Dermis microvascular lymphatic vessel endothelial cell (primary cell): ENCODE measurements at places on chromosomes 5 and 9.

DNA sequence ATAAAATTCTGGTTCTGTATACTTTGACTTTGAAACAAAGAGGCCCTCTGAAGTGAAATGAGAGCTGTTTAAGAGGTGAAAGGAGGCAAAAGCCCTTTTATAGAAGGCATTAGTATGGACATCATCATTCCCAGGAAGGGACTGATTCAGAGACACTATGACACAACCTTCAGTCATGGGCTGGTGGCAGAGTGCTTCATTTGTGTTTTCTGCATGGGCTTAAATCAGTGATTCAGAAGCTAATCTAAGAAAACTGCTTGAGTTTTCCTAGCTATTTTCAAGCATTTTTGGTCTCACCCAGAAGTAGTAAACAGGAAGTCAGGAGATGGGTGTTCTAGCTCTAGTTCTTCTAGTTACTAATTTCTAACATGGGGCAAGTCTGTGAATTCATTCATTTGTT is 288.9 kb downstream of the TRPM3 start:
- DNase-seq = no peak

DNA sequence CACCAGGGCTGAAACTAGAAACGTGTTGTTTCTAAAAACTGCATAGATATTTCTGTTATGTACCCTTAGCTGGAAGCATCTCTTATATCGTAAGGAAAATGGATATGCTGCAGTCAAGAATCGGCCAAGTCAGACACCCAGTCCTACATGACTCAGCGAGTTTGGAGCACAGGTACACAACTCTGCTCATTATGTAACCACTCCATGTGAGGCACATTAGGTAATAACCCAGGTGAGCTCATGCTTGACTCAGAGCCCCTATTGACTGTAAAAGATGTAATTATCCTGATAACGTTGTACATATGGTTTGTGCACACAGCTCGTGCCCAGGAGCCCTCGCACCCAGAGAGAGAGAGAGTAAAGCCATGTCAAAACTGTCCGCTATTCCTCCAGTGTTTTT is 593.7 kb upstream of the ACO1 start:
- DNase-seq = no peak

DNA sequence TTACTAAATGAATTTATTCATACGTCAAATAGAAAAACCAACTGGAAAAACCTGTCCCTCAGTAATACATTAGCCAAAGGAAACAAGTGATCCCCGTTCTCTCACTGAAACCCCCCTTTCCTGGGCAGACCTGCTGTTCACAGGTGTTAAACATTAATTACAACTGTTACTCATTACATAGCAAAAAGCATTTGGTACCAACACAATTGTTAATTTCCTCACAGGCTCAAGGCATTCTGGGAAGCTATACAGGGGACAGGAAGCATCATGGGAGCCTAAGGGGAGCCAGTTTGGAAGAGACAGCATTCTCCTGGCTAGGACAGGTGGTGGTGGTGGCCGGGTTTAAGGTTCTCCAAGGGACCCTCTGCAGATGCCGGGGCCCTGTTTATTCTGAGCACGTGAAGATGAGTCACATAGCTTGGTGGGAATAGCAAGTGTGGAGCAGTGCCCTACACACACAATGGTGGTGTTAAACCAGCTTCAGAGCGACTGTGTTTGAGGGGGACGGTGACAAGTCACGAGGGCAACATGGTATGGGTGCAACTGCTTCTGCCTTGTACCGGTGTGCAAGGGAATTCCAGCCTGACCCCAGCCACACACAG is 62.6 kb upstream of the SLC25A51 start:
- DNase-seq = peak; percentile 66

DNA sequence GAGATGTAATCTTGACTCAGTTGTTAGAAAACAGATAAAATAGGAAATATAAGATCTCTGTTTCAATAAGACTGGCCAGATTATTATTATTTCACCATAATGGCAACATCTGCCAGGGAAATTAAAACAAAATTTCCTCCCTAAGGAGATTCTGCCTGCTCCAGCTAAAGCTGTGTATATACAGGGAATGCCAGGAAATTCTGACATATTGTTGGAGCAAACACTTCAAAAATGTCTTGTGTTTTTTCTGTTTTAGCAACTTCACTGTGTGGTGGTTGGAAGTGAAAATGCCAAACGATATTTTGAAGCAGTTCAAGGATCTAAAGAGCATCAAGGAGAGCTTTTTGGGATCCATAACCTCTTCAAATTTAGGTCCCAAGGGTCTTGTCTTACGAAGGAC is 90.8 kb downstream of the ERCC6L2 start:
- DNase-seq = no peak

- DNase-seq = no peak
These were observed 215.3 kb downstream of the MEF2C start for GRCh38 chr5:88667496-88668201.

DNA sequence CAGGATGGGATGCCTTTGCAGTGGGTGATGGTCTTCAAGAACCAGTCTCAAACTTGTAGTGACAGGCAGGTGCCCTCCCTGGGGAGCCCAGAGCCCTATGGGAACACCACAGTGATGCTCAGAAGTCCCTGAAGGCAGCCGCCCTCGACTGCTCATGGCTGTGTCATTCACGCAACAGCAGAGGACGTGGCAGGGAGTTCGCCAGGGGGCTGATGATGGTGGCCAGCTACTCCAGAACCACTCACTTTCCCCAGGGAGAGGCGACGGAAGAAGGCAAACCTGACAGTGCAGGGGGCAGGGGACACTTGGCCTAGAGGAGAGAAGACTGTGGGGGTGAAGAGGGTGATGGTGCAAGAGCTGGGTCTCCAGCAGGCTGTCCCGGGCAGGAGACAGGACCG is 4.0 kb downstream of the IL13 start:
- DNase-seq = no peak

- DNase-seq = no peak
These were observed 210.5 kb downstream of the CSNK1G3 start for GRCh38 chr5:123722451-123722850.

- DNase-seq = no peak
These were observed 267.1 kb downstream of the GADD45G start for GRCh38 chr9:89871871-89872331.

- DNase-seq = no peak
These were observed 49.8 kb downstream of the PRRT1B start for GRCh38 chr9:131594906-131595665.

GRCh38 chr5:32598260-32598937 is 13.0 kb downstream of the SUB1 start:
- DNase-seq = no peak

GRCh38 chr9:20980832-20981455 is 50.5 kb downstream of the HACD4 start:
- no peak for DNase-seq

- DNase-seq = no peak
These were observed 99.6 kb upstream of the TAF11L2 start for GRCh38 chr5:17398431-17398830.

GRCh38 chr5:115573133-115573532 is 28.6 kb upstream of the FEM1C start:
- no peak for DNase-seq

- no peak for DNase-seq
These were observed 79.7 kb downstream of the CDH6 start for GRCh38 chr5:31273161-31273560.

GRCh38 chr9:36901528-36901927 is 132.5 kb downstream of the PAX5 start:
- no peak for DNase-seq

GRCh38 chr5:134177369-134178095 is 782 bp upstream of the SKP1 start:
- DNase-seq = no peak

DNA sequence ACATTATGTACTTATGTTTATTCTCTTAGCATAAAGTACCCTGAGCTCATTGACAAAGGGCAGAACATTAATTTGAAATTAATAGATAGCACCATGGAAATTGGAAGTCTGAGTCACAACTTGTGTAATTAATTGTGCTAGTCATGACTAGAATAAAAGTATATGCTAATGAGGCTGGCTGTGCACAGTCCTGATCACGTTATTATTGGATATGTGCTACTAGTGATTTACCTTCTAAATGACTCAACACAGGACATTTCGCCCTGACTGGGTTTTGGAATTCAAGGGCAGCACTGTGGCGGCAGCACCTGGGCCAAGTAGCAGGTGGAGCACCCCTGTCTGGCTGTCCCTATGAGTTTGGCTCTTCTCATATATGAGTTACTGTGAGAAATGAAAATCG is 341.8 kb downstream of the ICE1 start:
- no peak for DNase-seq

DNA sequence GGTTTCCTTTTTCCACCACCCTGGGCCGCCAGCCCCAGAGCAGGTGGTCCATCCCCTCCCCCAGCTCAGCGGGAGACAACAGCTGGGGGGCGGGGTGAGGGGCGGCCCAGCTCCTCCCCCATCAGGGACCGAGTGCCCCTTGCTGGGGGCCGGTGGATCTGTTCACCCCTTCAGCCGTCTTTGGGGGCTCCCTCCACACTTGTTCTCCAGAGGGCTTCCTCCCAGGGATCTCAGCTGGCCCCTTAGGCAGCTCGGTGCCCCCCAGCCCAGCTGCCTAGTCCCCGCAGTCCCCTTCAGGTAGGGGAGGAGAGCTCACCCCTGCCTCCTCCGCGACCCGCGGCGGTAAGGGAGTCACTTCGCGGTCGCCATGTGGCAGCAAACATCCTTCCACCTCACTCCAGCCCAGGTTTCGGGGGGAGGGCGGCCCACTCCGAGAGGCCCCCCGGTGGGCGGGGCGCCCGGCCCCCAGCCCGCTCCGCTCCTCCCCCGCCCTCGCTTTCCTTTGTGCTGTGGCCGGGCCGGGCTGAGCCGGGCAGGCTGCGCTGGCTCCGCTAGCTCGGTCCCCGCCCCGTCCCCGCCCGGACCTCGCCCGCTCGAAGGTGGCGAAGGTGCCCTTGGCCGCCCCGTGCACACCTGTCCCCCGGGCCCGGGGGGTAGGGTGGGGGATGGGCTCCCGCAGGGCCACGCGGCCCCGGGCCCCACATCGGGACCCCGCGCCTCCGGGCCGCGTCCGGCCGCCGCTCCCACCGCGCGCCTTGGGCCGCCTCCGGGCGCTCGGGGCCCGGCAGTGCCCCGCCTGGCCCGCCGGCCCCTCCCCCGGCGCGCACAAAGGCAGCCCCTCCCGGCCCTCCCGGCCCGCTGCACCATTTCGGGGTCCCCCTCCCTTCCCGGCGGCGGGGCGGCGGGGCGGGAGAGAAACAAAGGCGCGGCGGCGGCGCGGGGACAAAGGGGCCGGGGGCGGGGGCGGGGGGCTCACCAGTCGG is 683 bp downstream of the DBN1 start:
- DNase-seq = no peak

GRCh38 chr9:33222031-33222430 is 17.9 kb upstream of the SPINK4 start:
- no peak for DNase-seq

DNA sequence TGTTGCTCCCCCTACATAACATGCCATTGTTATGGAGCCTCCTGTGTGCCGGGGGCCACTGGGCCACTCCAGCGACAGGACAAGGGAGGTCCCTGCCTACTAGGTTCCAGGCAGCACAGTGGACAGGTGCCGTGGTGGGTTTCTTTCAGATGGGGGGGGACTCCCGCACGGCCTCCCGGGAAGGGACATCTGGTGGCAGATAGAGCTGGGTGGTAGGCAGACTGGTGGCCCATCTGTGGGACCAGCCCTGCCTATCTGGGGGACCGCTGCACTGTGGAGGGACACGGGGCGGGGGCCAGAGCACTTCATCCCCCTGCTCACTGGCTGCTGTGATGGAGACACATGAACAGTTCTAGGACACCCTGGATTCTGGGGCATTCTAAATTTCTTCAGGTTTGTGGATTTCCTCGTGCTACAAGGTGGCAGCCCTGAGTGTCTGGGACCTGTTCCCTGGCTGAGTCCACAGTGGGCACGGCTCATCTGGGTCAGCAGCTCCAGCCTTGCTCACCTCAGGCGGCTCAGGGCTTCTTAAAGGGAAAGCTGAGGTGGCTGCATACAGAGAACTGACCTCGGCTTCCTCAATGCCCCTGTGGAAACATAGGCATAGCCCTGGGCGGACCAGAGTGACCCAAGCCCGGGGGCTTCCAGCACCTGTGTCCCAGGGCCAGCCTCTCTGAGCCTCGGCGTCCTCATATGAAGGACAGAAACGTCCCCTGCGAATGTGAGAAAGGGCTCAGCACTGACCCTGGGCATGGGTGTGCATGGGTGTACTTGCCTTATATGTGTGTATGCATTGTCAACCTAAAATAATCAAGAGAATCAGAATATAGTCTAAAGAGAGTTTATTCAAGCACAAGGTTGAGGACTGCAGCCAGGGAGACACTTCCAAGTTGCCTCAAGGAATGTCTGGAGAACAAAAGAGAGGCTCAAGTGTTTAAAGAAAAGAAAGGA is 22.5 kb downstream of the FGD3 start:
- no peak for DNase-seq

DNA sequence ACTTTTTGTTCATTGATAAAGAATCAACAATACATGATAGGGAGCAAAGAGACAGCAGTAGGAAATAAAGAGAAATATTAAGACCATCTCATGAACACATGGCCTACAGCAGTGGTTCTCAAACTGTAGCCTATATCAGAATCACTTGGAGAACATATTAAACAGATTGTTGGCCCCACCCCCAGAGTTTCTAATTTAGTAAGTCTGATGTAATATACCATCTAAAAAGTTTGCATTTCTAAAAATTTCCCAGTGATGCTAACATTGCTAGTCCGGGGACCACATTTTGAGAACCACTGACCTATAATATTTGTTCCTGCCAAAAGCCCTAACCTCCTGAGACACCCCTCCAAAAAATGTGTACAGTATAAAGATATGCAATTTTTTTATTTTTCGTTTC is 306.2 kb upstream of the NREP start:
- no peak for DNase-seq

DNA sequence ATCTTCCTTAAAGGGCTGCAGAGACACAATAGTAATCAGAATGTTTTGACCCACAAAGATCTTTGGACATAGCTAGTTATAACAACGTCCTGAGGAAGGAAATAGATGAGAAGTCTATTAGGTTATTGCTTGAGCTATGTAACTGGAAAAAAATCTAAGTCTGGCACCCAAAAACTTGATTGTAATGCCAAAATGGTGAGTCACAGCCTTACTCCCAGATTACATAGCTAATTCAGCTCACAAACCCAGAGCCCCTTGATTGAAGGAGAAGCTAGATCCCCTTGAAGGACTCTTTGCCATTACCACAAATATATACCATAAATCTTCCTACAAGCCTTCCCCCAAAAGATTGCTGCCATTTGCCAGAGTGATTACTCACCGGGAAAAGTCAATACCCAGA is 341.8 kb upstream of the KIF2A start:
- peak; percentile 1 for DNase-seq

- DNase-seq = no peak
These were observed 31.7 kb upstream of the LRRC14B start for GRCh38 chr5:159448-160172.
